Gastrocnemius medialis (tissue), 4 donors: ENCODE measurements at places on chromosomes 2 and 18. TPM values are rescaled to one million over a fixed set of nuclear protein-coding genes. Genes with fewer than 3 reads are reported as not detected.

DNA sequence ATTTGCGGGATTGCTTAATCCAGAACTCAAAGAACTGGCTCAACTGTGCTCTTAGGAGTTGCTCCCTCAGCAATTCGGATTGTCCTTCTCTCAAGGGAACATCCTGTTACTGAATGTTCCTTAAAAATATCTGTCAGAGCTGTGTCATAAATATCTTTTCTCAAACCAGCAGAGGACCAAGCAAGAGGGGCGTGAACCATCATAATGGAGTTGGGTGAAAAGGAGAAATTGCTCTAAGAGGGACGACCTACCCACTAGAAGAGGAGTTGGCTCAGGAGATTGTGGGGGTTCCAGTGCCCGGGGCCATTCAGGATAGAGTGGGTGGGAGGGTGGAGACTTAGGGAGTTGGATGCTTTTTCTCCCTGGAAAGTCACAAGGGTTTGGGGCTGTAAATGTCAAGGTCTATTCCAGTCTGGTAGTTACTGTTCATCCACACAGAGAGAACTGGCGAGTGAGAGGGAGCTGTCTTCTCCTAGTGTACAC is 59.5 kb downstream of the MERTK start:
- H3K27me3 ChIP-seq, result no peaks in the 10 kb centered on the region
- no peaks in the 10 kb centered on the region for H3K36me3 ChIP-seq
- peak; percentile 22 for DNase-seq
- peak overlapping the region; percentile 77 for H3K27ac ChIP-seq
- peaks cover 3% of the 10 kb centered on the region for H3K4me1 ChIP-seq

C2orf15 gene
- not detected for total RNA-seq

DNA sequence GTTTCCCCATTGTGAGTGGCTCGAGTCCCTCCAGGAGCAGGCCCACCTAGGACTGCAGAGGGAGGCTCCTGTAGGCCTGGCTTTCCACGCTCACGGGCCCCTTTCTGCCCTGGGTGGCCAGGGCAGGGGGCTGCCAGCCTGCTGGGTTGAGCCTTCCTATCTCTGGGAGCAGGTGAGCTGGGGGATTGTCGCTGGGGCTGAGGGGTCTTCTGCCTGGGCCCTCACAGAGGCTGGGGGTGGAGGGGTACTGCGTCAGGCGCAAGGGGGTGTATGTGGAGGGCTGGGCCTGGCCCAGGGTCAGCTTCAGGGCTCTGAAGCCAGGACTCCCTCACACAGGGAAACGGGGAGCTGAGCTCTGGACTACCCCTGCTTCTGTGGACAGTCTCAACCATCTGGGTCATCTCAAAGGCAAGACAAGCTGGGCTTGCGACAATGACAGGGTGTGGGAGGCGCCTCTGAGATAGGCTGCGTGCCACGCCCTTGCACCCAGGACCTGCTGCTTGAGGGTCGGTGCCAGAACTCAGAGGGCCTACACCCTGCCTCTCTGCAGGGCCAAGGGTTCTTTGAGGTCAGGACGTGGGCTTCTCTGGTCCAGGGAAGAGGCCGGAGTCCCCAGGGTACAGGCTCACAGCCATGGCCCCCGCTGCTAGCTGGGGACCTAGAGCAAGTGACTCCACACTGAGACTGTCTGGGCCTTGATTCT is 206.1 kb downstream of the TWIST2 start:
- H3K27me3 ChIP-seq, result no peaks in the 10 kb centered on the region
- DNase-seq, result no peak
- no peaks in the 10 kb centered on the region for H3K4me1 ChIP-seq
- H3K36me3 ChIP-seq, result no peaks in the 10 kb centered on the region

GRCh38 chr18:2846636-2847316 is at the start of gene EMILIN2:
EMILIN2 (plus strand) TSS chr18:2847006; CDS start chr18:2847189, 183 bp downstream.
- H3K4me1 ChIP-seq, result peaks cover 4% of the 10 kb centered on the region
- H3K27me3 ChIP-seq, result peaks cover 45% of the 10 kb centered on the region
- DNase-seq, result peak; percentile 57
- H3K4me3 ChIP-seq, result peak within 1 kb of the TSS; percentile 53
- no peaks in the 10 kb centered on the region for H3K36me3 ChIP-seq

DNA sequence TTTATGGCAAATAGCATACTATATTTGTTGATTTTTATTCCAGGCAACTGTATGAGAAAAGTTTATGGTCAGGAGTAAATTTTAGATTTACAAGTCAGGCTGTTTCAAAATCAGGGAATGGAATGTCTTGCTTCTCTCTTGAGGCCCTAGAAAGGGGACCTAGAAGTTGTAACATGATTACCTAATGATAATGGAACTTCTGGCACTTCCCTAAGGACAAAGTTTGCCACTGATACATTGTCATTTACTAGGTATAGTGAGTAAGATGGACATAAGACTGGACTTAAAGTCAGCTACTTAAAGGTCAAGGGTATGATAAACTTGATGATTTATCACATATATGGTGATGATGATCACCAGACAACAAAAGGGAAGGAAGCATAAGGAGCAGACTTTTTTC is 103.3 kb upstream of the VRK2 start:
- no peak overlapping the region for H3K4me3 ChIP-seq
- no peaks in the 10 kb centered on the region for H3K36me3 ChIP-seq
- DNase-seq, result no peak
- no peak overlapping the region for H3K27ac ChIP-seq
- no peaks in the 10 kb centered on the region for H3K27me3 ChIP-seq

GCG gene
- not detected for total RNA-seq

DNA sequence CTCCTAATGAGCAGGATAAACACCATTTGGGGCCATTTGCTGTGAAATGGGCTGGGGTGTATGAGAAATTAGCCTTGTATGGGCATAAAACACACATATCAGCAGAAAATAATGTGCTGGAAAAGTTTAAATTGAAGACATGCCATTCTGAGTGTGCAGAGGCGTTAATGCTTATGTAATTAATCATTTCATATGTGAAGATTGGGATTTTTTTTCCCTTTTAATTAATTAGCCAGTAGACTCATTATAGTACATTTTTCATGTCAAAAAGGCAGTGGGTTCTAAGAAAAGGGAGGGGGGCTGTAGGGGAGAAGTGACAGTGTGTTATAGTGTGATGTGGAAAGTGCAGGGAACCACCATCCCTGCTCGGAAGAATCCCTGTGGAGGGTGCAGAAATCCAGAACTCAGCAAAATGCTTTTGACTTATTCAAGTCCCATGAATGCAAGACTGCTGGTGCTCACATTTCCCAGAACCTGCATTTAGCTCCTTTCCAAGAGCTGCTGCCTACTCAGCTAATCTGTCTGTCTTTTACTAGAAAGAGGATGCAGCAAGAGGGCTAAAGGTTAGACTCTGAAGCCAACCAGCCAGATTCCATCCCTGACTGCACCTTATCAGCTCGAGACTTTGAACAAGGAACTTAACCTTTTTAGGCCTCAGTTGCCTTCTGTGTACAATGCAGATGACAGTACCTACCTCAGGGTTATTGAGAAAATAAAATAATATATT is 11.6 kb upstream of the COX7A2L start:
- no peak for DNase-seq
- H3K4me3 ChIP-seq, result no peak overlapping the region
- H3K27ac ChIP-seq, result no peak overlapping the region
- no peaks in the 10 kb centered on the region for H3K27me3 ChIP-seq
- H3K4me1 ChIP-seq, result no peaks in the 10 kb centered on the region
